ENCODE measurements at places on chromosomes 4 and X. TPM values are rescaled to one million over a fixed set of nuclear protein-coding genes. Genes with fewer than 3 reads are reported as not detected.

The NALF2 gene
- not detected for total RNA-seq

The DCK gene
- 17.2 TPM for total RNA-seq

The MAGEE1 gene
- 2.9 TPM for total RNA-seq

The LRBA gene
- total RNA-seq: 51.9 TPM

The ASMT gene
- total RNA-seq: 0.07 TPM

The F9 gene
- total RNA-seq: not detected

The GAGE1 gene
- not detected for total RNA-seq

The ADD1 gene
- total RNA-seq: 199 TPM

The JADE3 gene
- 6.4 TPM for total RNA-seq

The NAP1L2 gene
- total RNA-seq: 1.3 TPM

The WDR17 gene
- 0.76 TPM for total RNA-seq

The AADAT gene
- total RNA-seq: 2.8 TPM

The PTPN13 gene
- 48.9 TPM for total RNA-seq

The MAGEB1 gene
- total RNA-seq: not detected

The TLR8 gene
- total RNA-seq: not detected

The SULT1B1 gene
- 1.5 TPM for total RNA-seq
